ENCODE measurements at places on chromosomes 5 and 9.
A peak's percentile ranks its signal among the peaks of the same experiment; 100 is the strongest.

- no peak for DNase-seq
Observed at GRCh38 chr9:133701981-133702797, 36.0 kb downstream of the SARDH start.

DNA sequence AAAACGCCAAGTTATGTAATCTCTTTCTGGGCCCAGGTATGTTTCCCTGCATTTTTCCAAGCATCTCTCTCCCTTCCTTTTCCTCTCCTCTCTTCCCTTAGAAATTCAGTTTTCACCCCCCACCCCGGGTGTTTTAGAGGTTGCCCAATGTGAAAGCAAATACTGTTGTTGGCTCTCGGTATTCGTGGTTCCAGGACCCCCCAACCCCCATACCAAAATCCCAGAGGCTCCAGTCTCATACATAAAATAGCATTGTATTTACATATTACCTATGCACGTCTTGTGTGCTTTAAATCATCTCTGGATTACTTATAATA lies 48.8 kb downstream of the ACER2 start:
- no peak for DNase-seq

DNA sequence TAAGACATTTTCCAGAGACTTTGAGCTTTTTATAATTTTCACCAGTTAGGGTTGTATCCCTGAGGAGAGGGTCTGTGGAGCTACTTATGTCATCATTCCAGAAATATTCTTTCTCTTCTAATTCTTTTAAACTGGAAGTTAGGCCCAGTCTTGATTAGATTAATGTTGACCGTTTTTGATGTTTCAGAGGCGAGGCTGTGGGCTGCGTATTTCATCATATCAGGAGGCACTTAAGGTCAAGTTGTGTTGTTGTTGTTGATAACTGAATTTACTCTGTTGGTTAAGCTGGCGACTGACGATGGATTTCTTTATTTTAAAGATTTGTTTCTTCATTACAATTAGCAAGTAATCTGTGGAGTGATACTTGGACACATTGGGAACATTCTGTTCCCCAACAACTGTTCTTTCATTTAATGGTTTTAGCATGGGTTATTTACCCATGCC lies 20.1 kb downstream of the IPO11 start:
- no peak for DNase-seq

DNA sequence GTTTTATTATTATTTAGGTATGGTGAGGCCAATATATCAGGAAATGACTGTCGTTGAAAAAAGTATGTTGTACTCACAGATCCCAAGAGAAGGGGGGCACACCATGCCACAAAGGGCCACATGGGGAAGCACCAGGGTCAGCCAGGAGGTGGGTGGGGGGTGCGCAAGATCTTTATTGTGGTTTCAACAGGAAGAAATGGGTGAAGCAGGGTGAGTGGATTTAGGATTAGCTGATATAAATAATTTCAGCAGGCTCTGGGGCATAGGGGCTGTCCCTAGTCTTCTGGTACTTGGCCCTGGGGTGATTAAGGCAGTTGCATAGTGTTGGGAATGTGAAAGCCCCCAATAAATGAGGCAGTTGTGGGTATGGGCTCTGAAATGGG lies 8.6 kb downstream of the PDCD1LG2 start:
- no peak for DNase-seq

- no peak for DNase-seq
Observed at GRCh38 chr5:51395245-51395644, 12.0 kb downstream of the ISL1 start.

- DNase-seq: no peak
Observed at GRCh38 chr9:127109212-127109711, 13.2 kb downstream of the ANGPTL2 start.

GRCh38 chr5:40962207-40962955 lies 53.1 kb downstream of the C7 start:
- DNase-seq: no peak

- DNase-seq: no peak
Observed at GRCh38 chr5:166724284-166724683, 1567.2 kb upstream of the WWC1 start.

GRCh38 chr9:127917603-127918002 lies 762 bp upstream of the ST6GALNAC4 start:
- DNase-seq: no peak

GRCh38 chr5:116814626-116815385 lies 240.2 kb upstream of the SEMA6A start:
- DNase-seq: peak; percentile 74

GRCh38 chr5:78983601-78984438 lies 1.3 kb downstream of the ARSB start:
- DNase-seq: peak; percentile 46

DNA sequence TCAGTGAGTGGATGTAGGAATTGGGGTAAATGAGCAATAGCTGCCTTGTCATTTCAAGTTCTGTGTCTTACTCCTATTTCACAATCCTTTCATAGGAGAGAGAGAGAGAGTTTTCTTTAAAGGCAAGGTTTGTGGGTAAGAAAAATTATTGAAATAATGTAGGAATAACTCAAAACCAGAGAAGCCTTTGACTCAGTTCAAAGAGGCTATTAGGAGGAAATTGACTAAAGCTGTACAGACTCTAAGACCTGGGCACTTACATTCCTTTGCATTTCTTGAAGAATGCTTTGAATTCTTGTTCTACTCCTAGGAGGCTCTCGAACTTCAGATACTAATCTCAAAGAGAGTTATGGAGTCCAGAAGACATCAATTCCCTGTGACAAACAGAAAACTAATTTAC lies 257.1 kb downstream of the FBXL7 start:
- no peak for DNase-seq

DNA sequence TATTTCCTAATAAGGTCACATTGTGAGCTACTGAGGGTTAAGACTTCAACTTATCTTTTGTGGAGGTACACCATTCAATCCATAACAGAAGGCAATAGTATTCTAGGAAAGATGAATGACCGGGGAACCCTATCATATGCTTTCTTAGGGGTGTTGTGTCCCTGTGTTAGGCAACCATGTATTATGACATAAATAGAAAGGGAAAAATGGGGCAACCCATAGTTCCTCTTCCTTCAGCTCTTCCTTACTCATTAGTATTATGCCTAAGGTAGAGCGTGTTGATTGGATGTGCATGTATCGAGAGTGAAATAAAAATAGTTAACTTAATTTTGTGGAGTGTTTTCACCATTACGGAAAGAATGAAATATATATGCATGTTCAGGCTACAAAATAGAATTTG lies 6.0 kb upstream of the CCNJL start:
- no peak for DNase-seq

DNA sequence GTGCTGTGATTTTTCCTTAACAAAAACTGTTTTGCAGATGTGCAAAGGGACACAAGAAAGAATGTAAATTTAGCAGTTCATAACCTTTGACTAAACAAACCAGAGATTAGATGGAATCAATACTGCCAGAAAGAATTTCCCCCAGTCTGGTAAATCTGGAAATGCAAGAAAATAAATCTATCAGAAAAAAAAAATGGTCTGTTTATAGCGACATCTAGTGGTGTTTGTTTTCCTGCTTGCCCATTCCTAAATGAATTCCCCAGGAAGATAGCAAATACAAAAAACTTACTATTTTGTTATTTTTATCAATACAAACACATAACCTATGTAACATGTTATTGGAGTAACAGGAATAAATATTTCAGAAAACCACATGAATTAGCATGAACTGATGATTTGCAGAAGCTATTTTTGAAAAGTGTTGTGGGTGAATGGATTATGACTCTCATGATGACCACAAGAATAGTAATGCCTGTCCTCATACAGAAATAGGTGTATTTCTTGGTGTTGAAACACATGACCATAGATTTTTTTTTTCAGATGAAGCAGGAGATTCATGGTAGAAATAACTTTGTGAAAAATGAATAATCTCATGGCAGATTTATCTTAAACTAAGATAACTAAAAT lies 1703.8 kb downstream of the MAT2B start:
- DNase-seq: no peak

DNA sequence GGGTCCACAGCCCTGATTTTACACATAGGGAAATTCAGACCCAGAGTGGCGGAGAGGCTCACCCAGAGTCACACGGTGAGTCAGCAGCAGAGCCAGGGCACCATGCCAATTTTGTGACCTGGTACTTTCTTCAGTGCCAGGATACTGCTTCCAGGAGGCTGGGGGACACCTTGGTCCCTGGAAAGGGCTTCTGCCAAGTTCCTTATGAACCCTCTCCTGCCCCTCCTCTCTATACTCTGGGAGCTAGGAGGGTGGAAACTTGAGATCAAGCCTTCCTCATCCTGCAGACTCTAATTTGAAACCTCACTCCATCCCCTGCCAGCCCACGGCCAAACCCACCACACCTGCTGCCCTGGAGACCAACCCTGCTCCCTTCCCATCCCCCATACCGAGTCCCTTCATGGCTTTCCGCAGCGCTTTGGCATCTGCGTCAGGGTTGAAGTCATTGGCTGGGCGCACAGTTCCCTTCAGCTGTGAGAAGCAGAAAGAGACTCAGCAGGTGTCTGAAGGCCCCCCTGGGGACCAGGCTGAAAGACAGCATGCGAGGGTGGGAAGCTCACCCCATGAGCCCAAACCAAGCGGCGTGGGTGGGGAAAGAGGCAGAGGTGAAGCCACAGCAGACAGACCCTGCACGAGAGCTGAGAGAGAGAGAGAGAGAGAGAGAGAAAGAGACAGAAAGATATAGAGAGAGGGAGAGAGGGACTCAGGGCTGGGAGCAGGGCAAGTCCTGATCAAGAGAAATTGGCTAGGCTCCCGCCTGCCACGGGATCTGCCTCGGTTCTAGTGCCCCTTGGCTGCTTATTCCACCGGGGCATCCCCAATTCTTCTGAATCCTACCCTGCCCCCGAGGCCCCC lies 33.5 kb downstream of the ANXA6 start:
- DNase-seq: no peak

- peak; percentile 50 for DNase-seq
Observed at GRCh38 chr5:94691949-94692348, 73.5 kb downstream of the SLF1 start.

- no peak for DNase-seq
Observed at GRCh38 chr5:173888473-173889131, 453 bp downstream of the CPEB4 start.

DNA sequence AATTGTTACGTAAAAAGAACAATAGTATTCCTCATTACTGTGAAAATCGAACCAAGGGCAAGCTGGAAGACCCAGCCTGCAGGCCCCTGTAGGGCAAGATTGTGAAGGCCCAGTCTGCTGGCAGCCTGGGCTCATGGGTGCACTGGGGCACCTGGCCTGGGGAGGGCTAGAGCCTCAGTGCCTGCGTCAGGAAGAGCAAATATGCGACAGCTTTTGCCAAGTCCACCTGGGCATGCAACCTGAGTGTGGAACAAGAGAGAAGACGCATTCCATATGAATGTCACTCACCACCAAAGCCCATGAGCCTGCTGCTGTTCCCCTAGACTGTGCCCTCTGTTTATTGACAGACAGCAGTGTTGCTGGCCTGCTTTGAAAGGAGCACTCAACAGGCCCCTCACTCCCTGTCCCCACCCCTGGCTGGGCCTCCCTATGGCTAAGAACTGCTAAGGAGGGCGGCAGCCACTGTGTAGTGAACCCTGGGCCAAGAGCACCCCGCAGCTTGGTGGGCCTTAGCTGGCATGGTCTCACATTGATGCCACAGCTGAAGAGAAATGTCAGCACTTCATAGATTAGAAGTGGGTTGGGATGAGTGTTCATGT lies 28.2 kb downstream of the PSD2 start:
- DNase-seq: no peak

DNA sequence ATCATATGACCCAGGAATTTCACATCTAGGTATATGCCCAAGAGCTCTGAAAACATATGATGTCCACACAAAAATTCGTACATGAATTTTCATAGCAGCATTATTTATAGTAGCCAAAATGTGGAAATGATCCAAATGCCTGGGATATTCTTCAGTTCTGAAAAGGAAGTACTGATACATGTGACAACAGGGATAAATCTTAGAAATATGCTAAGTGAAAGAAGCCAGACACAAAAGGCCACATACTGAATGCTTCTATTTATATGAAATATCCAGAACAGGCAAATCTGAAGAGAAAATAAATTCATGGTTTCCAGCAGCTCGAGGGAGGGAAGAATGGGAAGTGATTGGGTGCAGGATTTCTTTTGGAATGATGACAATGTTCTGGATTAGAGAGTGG lies 16.8 kb upstream of the ZBTB43 start:
- DNase-seq: no peak

DNA sequence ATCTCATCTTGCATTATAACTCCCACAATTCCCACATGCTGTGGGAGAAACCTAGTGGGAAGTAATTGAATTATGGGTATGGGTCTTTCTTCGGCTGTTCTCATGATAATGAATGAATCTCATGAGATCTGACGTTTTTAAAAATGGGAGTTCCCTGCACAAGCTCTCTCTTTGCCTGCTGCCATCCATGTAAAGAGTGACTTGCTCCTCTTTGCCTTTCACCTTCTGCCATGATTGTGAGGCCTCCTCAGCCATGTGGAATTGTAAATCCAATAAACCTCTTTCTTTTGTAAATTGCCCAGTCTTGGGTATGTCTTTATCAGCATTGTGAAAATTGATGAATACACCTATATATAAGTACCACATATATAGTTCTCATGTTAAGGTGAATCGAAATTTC lies 961.7 kb upstream of the COX7C start:
- no peak for DNase-seq

DNA sequence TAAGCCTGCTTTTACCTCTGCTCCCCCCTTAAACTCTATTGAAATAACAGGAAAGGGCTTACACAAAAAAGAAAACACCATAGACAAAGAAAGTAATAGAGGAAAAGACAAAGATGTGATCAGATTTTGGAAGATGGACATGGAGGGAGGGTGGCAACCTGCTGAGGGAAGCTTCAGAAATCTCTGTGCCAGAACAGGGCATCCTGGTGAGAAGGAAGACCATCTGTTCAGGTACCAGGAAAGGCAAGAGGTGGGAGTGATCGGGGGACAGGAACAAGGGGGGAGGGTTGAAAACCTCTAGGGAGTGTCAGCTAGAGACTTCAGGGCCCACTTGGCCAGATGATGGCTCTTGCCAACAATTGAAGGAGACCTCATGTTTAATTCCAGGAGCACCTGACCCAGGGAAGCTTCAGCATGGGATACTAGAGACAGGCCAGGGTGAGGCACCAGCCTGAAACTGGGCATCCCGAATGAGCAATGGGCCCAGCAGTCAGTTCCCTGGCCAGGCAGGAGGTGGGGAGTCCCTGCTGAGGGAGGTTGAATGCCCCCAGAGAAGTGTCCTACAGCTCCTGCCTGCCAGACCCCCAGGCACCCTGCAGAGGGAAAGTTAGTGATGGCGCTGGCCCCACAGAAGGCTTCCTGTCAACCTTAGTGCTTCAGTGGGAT lies 8.2 kb downstream of the SQSTM1 start:
- no peak for DNase-seq

GRCh38 chr9:115694991-115695390 lies 458.6 kb upstream of the PAPPA start:
- DNase-seq: no peak

DNA sequence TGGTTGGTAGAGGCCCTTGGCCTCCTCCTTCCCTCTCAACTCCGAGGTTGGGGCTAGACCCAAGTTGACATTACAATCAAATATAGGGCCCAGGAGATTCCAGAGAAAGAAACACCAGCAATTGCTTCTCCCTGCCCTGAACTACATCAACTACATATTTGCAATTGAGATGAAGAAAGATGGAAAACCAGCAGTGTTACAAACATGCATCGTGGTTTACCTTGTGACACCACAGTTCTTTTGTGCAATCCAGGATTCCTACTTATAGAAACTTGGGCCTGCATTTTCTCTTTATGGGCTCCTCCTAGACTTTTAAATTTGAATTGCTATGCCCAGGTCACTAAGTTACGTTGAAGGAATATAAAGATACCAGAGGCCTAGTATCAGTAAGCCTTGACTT lies 126.7 kb downstream of the DCP2 start:
- DNase-seq: no peak

Measured in NCI-H2227 treated with DMSO at 0.1 percent for 48 hours (cell line).